Thyroid gland (tissue), 4 donors: ENCODE measurements at places on chromosomes 5 and 9.
A peak's percentile ranks its signal among the peaks of the same experiment; 100 is the strongest.

DNA sequence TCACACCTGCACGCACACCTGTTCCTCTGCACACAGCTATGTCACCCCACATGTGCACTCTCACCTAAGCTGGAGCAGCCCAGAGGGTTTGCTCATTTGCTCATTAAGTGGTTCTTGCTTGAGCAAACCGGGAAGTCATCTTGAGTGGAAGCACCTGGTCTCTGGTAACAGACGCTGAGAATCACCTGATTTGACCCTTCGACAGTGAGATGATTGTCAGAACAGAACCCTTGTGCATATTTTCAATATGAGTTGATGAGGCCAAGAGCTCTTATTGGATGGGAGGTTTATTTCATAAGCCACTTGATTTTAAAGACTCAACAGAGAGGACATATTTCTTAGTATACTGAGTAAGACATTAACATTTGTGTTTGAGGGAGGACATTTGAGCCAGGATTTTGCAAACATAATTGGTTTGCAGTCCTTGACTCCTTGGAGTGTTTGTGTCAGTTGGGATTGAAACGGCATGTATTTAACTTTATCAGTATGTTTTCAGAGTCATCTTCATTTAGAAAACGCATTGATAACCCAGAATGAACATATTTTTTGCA is 22.1 kb upstream of the LPCAT1 start:
- H3K4me3 ChIP-seq = no peak overlapping the region
- no peaks in the 10 kb centered on the region for H3K27me3 ChIP-seq
- peaks cover 12% of the 10 kb centered on the region for H3K4me1 ChIP-seq
- no peaks in the 10 kb centered on the region for H3K36me3 ChIP-seq
- DNase-seq = peak; percentile 46

DNA sequence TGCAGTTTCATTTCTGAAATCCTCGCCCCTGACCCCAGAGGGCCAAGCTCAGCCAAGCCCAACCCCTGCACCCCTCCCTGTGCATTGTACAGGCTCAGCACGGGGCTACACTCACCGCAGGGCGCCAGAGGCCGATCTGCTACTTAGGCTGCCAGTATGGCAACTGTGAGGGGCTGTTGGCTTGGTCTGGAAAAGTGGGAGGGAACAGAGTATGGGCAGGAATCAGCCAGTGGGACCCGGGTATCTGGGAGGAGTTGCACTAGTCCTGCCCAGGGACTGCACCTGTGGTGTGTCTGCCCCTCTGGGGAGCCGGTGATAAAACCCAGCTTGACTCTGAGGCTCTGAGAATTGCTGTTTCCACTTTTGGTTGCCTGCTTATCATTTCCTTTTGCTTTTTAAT is 167.4 kb upstream of the KIF2A start:
- H3K4me1 ChIP-seq = peaks cover 5% of the 10 kb centered on the region
- no peak overlapping the region for H3K27ac ChIP-seq
- H3K36me3 ChIP-seq = no peaks in the 10 kb centered on the region
- H3K4me3 ChIP-seq = no peak overlapping the region

GRCh38 chr9:90097237-90097636 is 492.4 kb downstream of the GADD45G start:
- no peak for DNase-seq
- H3K4me3 ChIP-seq = no peak overlapping the region
- H3K27me3 ChIP-seq = no peaks in the 10 kb centered on the region

DNA sequence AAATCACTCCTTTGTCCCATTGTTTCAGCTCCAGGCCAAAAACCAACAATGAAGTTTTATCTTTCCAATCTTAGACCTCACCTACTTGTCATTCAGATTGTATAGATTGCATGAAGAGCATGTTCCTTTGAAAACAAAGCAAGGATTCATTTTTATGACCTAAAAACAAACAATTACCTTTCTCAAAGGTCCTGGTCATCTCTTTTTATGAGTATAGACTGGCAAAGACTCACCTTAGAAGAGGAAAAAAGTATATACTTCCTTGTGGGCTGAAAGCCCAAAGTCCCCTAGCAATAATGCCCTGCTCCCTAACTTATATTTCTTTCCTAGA is 28.4 kb upstream of the TLE1 start:
- no peaks in the 10 kb centered on the region for H3K27me3 ChIP-seq
- H3K4me3 ChIP-seq = no peak overlapping the region
- no peaks in the 10 kb centered on the region for H3K4me1 ChIP-seq
- no peak for DNase-seq
- H3K36me3 ChIP-seq = no peaks in the 10 kb centered on the region
- H3K27ac ChIP-seq = no peak overlapping the region

DNA sequence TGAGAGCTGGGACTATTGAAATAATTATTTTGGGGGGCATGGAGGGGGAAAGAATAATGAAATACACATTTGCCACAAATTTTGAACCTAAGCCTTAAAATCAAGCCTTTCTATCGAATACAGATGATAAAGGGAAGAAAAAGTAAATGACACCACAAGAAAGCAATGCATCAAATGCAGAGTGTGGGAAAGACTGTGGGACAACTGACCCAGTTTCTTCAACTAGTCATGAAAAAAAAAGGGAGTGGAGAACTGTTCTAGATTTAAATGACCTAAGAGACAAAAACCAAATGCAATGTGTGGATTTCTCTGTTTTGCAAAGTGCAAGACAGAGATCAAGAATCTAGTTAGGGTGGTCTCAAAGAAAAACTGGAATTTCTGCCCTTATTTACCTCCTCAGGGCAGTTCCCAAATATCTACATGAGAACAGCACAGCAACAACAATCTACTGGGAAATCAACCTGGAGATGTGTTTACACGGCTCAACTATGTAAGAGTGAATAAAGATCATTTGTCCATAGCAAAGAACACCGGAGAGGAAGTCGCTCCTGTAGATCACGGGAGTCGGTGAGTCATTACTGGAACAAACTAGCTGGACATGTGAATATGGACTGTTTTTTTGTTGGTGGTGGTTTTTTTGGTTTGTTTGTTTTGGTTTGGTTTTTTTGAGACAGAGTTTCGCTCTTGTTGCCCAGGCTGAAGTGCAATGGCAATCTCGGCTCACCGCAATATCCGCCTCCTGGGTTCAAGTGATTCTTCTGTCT is 145.9 kb downstream of the DROSHA start:
- H3K36me3 ChIP-seq = no peaks in the 10 kb centered on the region
- H3K27ac ChIP-seq = no peak overlapping the region
- no peak overlapping the region for H3K4me3 ChIP-seq
- H3K27me3 ChIP-seq = no peaks in the 10 kb centered on the region
- DNase-seq = no peak

- H3K4me3 ChIP-seq = no peak overlapping the region
- H3K27me3 ChIP-seq = no peaks in the 10 kb centered on the region
- H3K27ac ChIP-seq = peak overlapping the region; percentile 61
- no peaks in the 10 kb centered on the region for H3K36me3 ChIP-seq
- H3K4me1 ChIP-seq = peaks cover 28% of the 10 kb centered on the region
Measured at GRCh38 chr9:129401623-129402370, 219.1 kb downstream of the C9orf50 start.

GRCh38 chr5:120236360-120236759 is 227.7 kb upstream of the PRR16 start:
- H3K4me1 ChIP-seq = no peaks in the 10 kb centered on the region
- DNase-seq = no peak
- H3K27me3 ChIP-seq = no peaks in the 10 kb centered on the region
- no peak overlapping the region for H3K27ac ChIP-seq
- no peak overlapping the region for H3K4me3 ChIP-seq

- H3K36me3 ChIP-seq = no peaks in the 10 kb centered on the region
- H3K27me3 ChIP-seq = no peaks in the 10 kb centered on the region
- H3K4me1 ChIP-seq = no peaks in the 10 kb centered on the region
- no peak overlapping the region for H3K27ac ChIP-seq
- DNase-seq = no peak
- no peak overlapping the region for H3K4me3 ChIP-seq
Measured at GRCh38 chr5:176334031-176334770, 27.4 kb downstream of the KIAA1191 start.

DNA sequence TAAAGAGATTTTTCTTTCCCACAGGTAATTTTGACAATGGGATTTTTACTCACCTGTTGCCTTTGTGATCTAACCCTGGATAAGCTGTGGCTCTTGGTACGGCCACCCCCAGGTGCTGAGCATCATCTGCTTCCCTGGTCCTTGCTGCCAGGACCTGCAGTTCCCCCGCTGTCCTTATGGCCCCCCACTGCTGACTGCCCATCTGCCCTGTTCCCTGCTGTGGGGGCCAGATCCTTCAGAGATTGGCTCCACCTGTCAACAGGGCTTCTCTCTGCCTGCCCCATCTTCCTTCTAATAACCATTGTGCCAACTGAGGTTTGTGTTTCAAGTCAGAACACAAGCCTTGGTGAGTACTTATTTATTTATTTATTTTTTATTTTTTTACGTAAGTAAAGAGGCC is 183.3 kb downstream of the MAPKAP1 start:
- H3K27ac ChIP-seq = no peak overlapping the region
- H3K27me3 ChIP-seq = no peaks in the 10 kb centered on the region
- no peak overlapping the region for H3K4me3 ChIP-seq
- H3K4me1 ChIP-seq = peaks cover 37% of the 10 kb centered on the region

- H3K36me3 ChIP-seq = no peaks in the 10 kb centered on the region
- no peak overlapping the region for H3K4me3 ChIP-seq
- H3K4me1 ChIP-seq = no peaks in the 10 kb centered on the region
- no peak for DNase-seq
Measured at GRCh38 chr5:1743061-1743768, 56.4 kb downstream of the MRPL36 start.

GRCh38 chr9:69546265-69546664 is 125.9 kb downstream of the APBA1 start:
- no peak overlapping the region for H3K4me3 ChIP-seq
- no peak overlapping the region for H3K27ac ChIP-seq
- no peaks in the 10 kb centered on the region for H3K36me3 ChIP-seq

GRCh38 chr5:177065491-177065890 is 21.2 kb upstream of the FGFR4 start:
- no peaks in the 10 kb centered on the region for H3K4me1 ChIP-seq
- H3K36me3 ChIP-seq = peaks cover 12% of the 10 kb centered on the region
- no peaks in the 10 kb centered on the region for H3K27me3 ChIP-seq
- no peak overlapping the region for H3K4me3 ChIP-seq
